H9 (cell line): ENCODE measurements at places on chromosomes 3 and 15.

DNA sequence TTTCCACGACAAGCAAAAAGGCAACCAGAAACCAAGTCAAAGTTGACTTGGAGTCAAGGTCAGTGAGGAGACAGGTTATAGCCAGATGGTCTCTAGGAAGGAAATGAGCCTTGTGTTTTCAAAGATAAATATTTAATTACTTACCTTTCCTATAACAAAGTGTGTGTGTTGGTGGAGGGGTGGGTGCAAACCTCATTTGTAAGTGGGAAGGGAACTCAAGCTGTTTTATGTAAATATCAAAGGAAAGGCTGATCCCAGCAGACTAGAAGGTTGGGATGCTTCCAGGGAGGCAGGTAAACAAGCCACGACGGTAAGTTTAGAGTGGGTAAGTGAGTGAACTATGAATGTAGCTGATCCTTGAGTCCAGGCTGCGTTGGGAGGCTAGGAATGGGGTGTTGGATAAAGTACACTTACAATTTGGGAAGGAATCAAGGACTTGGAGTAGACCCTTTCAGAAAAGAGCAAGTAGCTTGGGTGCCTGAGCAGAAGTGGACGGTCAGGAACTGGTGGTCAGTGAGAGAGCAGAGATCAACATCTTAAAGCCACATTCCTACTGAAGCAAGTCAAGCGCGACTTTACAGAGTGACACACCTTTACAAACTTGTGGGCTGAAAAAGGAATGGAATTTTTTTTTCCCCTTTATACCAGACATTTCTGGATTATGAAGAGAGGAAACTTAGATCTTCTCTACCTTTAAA, 82.0 kb upstream of the TBL1XR1 start:
- no peak for DNase-seq

DNA sequence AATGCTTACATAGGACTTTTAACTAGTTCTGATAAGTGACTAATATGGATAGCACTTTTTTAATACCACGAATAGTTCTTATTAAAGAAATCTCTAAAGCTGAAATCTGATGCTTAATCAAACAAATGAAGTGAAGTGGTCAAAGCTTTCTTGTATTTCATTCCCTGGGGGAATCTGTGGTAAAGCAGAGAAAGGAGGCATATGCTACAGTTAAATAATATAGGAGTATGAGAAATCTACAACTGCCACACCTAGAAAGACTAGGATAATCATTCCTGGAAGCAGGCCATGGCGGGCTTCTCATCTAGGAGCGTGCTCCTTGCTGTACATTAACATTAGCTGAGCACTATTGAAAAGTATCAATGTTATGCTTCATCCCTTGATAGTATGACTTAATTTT, 835.7 kb downstream of the OTOL1 start:
- DNase-seq: no peak

DNA sequence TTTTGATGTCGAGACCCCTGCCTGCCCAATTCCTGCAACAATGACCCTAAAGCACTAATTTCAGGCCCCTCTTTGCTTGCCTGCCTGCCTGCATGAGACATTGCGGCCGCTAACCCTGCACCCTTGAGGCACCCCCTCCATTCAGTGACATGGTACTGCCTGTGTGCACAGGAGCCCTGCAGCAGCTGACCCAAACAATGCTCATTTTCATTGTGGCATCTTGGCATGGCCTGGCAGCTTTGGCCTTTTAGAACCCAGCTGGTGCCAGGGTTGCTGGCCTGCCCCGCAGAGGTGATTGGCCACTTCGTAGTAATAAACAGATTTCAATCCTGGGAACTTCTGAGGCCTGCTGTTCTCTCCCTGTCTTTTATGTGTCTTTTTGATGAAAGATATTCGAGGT, 33.8 kb downstream of the SLCO3A1 start:
- DNase-seq: no peak

DNA sequence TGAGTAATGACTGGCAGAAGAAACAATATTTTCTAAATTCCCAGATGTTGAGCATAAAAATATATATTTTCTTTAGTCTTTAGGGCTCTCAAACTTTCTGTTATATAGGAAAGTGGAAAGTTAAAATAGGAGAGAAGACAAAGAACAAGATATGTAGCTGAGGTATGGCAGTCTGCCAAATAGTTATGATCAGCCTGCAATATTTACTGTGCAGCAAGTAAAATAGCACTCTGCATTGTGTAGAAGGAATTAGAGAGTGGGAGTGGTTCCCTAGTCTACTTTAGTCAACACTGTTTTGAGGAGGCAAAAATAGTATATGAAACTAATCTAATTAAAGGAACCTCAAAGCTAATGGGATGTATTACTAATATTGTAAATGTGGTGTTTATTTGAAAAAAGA, 978.1 kb upstream of the ALCAM start:
- no peak for DNase-seq

- no peak for DNase-seq
Measured at GRCh38 chr3:373193-373779, 176.7 kb downstream of the CHL1 start.
